ENCODE measurements at places on chromosomes 6 and 20. TPM values are rescaled to one million over a fixed set of nuclear protein-coding genes. Genes with fewer than 3 reads are reported as not detected.

DZANK1 gene
- 12.5 TPM for total RNA-seq

GNRH2 gene
- total RNA-seq, result 2.7 TPM

ADGB gene
- total RNA-seq, result 0.04 TPM

BTN2A1 gene
- 26.4 TPM for total RNA-seq

LST1 gene
- not detected for total RNA-seq

SLC17A3 gene
- total RNA-seq, result 0.58 TPM

HTR1E gene
- total RNA-seq, result not detected

HCK gene
- total RNA-seq, result not detected

RIMS1 gene
- 5.5 TPM for total RNA-seq

CPXM1 gene
- total RNA-seq, result 130 TPM

TNFRSF21 gene
- 49.7 TPM for total RNA-seq

KCNK5 gene
- total RNA-seq, result 2.3 TPM

PDE7B gene
- 0.07 TPM for total RNA-seq

CALHM5 gene
- 0.09 TPM for total RNA-seq

DNA sequence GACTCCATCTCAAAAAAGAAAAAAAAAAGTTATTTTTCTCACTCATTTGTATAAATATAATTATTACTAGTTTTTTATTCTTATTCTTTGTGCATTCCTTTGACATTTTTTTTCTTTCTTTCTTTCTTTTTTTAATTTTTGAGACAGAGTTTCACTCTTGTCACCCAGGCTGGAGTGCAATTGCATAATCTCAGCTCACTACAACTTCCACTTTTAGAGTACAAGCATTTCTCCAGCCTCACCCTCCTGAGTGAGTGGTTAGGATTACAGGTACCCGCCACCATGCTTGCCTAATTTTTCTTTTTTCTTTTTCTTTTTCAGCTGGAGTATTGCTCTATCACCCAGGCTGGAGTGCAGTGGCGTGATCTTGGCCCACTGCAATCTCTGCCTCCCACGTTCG, 51.4 kb upstream of the JARID2 start:
- H3K36me3 ChIP-seq, result no peaks in the 10 kb centered on the region
- H3K4me1 ChIP-seq, result no peaks in the 10 kb centered on the region
- H3K27me3 ChIP-seq, result no peaks in the 10 kb centered on the region
- H3K4me3 ChIP-seq, result no peak overlapping the region

- no peak overlapping the region for H3K4me3 ChIP-seq
- no peak overlapping the region for H3K27ac ChIP-seq
- peaks cover 2% of the 10 kb centered on the region for H3K27me3 ChIP-seq
These were observed 30.4 kb upstream of the AHI1 start for GRCh38 chr6:135527960-135528249.

- no peak overlapping the region for H3K27ac ChIP-seq
- peaks cover 2% of the 10 kb centered on the region for H3K4me1 ChIP-seq
- DNase-seq, result no peak
- H3K4me3 ChIP-seq, result no peak overlapping the region
- no peaks in the 10 kb centered on the region for H3K27me3 ChIP-seq
These were observed 47.8 kb downstream of the CEP43 start for GRCh38 chr6:167046861-167047495.

DNA sequence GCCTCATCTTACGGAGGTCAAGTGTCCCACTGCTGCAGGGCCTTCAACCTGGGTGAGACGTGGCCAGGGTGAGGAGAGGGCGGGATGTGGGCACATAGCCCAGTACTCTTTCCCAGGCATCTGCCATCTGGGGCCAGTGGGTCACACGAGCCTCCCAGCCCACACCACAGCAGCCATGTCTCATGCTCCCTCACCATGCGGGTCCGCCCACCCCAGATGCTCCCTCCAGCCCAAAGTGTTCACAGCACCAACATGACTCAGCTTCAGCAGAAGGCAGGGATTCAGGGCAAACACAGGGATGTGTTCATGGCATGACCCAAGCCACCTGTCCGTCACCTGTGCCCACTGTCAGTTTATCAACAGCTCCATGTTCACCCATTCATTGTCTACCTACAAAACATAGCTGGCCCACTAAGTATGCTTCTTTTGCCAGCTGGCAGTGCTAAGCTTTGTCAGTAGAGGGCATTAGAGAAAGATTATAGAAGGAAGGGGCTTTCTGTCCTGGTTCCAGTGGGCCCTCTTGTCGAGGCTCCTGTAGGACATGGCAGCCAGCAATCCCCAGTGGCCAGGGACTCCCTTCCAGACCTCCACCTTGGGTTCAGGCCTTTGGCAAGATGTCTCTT, 109.2 kb downstream of the FOXF2 start:
- no peak overlapping the region for H3K4me3 ChIP-seq
- H3K36me3 ChIP-seq, result no peaks in the 10 kb centered on the region
- DNase-seq, result no peak
- peaks cover 3% of the 10 kb centered on the region for H3K27me3 ChIP-seq

- H3K36me3 ChIP-seq, result no peaks in the 10 kb centered on the region
- H3K27ac ChIP-seq, result no peak overlapping the region
- H3K4me3 ChIP-seq, result no peak overlapping the region
- no peak for DNase-seq
These were observed 1097.8 kb downstream of the KIF16B start for GRCh38 chr20:15475483-15475882.

DNA sequence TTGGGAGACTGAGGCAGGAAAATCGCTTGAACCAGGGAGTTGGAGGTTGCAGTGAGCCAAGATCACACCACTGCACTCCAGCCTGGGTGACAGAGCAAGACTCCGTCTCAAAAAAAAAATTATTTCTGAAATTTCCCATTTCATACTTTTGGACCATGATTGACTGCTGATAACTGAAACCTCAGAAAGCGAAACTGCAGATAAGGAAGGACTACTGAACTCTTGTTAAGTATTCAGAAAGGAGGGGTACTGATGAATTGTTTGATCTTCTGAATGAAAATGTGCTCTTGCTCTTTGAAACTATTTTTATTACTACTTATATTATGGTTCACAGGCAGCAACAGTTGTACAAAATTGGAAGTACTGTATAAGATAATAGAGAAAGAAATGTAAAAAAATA, 69.0 kb downstream of the HDGFL1 start:
- H3K36me3 ChIP-seq, result no peaks in the 10 kb centered on the region
- DNase-seq, result no peak
- H3K27me3 ChIP-seq, result no peaks in the 10 kb centered on the region
- H3K4me3 ChIP-seq, result no peak overlapping the region
- no peak overlapping the region for H3K27ac ChIP-seq

GRCh38 chr20:6024768-6025167, 29.1 kb downstream of the LRRN4 start:
- no peaks in the 10 kb centered on the region for H3K4me1 ChIP-seq
- DNase-seq, result no peak
- H3K4me3 ChIP-seq, result no peak overlapping the region
- peaks cover 51% of the 10 kb centered on the region for H3K36me3 ChIP-seq
- H3K27ac ChIP-seq, result no peak overlapping the region

- H3K27ac ChIP-seq, result peak overlapping the region; percentile 80
- peaks cover 14% of the 10 kb centered on the region for H3K4me1 ChIP-seq
- H3K4me3 ChIP-seq, result peak overlapping the region; percentile 73
- DNase-seq, result peak; percentile 61
- peaks cover 18% of the 10 kb centered on the region for H3K36me3 ChIP-seq
- peaks cover 8% of the 10 kb centered on the region for H3K27me3 ChIP-seq
These were observed 756 bp upstream of the RBCK1 start for GRCh38 chr20:407133-407952.

DNA sequence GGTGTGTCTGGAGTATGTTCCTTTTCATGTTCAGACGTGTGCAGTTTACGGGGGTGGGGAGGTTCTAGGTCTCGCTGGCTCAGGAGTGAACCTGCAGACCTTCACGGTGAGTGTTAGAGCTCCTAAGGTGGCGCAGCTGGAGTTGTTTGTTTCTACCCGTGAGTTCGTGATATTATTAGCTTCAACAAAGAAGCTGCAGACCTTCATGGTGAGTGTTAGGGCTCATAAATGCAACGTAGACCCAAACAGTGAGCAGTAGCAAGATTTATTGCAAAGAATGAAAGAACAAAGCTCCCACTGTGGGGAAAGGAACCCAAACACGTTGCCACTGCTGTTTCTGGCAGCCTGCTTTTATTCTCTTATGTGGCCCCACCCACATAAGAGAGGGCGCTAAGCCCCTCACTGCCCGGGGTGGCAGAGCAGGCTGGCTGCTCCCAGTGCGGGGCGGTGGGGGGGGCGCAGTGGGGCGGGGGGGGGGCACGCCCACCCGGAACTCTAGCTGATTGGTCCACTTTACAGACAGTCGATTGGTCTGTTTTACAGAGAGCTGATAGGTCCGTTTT, 41.3 kb upstream of the GMPR start:
- peaks cover 7% of the 10 kb centered on the region for H3K27me3 ChIP-seq
- H3K36me3 ChIP-seq, result no peaks in the 10 kb centered on the region
- no peak overlapping the region for H3K27ac ChIP-seq

DNA sequence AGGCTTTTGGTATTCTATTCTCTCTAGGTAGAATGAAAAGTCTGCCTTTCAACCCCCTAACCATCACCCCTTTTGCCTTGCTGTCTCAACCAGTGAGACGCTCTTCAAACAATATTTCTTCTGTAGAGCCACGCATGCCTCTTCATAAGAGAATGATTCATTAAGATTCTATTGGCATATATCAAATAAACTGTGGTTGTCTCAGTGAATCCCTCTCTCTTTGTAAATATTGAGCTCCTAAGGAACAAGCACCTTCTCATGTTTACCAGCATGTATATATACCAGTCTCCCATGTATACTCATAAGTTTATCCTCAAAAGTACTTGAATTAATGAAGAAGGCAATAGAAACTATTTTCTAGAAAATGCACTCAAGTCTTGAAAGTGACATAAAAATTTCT, 90.6 kb downstream of the HAO1 start:
- DNase-seq, result no peak
- H3K27me3 ChIP-seq, result no peaks in the 10 kb centered on the region
- no peak overlapping the region for H3K4me3 ChIP-seq
- no peak overlapping the region for H3K27ac ChIP-seq

DNA sequence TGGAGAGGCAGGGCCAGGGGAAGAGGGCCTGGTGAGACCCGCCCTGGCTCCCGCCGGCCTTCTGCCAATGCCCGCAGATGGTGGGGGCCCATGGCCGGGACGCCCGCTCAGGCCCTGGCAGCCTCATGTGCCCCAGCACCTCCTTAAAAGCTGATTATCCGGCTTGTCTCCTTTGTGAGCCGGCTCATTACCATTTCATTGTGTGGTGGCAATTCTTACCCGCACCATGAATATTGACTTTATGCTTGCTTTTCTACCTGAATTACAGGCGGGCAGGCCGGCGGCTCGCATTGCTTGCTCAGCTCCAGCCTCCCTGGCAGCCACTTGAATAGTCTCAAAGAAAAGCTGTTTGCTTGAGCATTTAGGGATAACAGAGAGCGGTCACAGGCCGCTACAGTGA, 120.0 kb upstream of the JAG1 start:
- no peaks in the 10 kb centered on the region for H3K27me3 ChIP-seq
- peaks cover 46% of the 10 kb centered on the region for H3K4me1 ChIP-seq
- peak overlapping the region; percentile 82 for H3K27ac ChIP-seq
- no peak overlapping the region for H3K4me3 ChIP-seq
- H3K36me3 ChIP-seq, result no peaks in the 10 kb centered on the region

DNA sequence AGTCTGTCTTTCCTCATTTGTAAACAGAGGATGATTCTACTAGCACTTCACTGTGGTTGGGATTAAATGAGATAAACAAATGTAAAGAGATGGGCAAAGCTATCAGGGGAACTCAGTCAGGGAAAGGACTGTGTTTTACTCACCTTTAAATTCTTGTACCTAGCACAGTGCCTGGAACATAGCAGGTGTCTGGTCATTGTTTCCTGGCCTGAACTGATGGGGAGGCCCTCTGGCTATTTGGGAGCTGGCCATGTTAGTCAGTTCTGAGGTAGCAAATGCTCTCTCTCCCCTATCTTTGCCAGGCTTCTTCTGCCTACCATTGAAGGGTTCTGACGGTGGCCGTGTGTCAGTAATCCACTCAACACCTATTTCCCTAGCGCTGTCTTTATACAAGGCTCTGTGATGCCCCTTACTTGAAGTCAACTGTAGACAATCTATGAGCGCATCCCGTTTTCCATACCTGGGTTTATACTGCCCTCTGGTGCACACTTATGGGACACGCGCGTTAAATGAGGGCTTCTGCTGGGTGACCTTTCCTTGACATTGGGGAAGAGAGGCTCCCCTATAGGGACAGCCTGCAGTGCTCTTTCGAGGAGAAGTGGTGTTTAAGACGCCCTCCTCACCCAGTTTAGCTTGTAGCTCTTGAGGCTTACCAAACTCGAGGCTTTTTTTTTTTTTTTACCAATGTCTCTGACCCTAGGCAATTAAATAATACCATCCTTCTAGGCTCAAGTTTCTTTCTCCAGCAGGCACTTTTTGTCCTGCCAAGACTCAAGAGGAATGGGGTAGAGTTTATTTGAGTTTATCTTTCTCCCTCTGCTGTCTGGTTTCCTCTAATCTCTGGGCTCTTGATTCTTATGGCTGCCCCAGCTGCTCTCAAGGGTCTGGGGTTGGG, 4.0 kb upstream of the SPATS1 start:
- peaks cover 35% of the 10 kb centered on the region for H3K27me3 ChIP-seq
- peak; percentile 30 for DNase-seq
- no peak overlapping the region for H3K4me3 ChIP-seq
- H3K36me3 ChIP-seq, result no peaks in the 10 kb centered on the region

- H3K27ac ChIP-seq, result no peak overlapping the region
- peaks cover 71% of the 10 kb centered on the region for H3K27me3 ChIP-seq
- peaks cover 3% of the 10 kb centered on the region for H3K36me3 ChIP-seq
- no peak for DNase-seq
These were observed 729 bp downstream of the SMOC2 start for GRCh38 chr6:168441434-168442391.

GRCh38 chr6:106477790-106478189, 117.3 kb downstream of the CRYBG1 start:
- H3K27ac ChIP-seq, result no peak overlapping the region
- H3K4me3 ChIP-seq, result no peak overlapping the region
- no peaks in the 10 kb centered on the region for H3K36me3 ChIP-seq
- H3K4me1 ChIP-seq, result no peaks in the 10 kb centered on the region
- peaks cover 5% of the 10 kb centered on the region for H3K27me3 ChIP-seq

DNA sequence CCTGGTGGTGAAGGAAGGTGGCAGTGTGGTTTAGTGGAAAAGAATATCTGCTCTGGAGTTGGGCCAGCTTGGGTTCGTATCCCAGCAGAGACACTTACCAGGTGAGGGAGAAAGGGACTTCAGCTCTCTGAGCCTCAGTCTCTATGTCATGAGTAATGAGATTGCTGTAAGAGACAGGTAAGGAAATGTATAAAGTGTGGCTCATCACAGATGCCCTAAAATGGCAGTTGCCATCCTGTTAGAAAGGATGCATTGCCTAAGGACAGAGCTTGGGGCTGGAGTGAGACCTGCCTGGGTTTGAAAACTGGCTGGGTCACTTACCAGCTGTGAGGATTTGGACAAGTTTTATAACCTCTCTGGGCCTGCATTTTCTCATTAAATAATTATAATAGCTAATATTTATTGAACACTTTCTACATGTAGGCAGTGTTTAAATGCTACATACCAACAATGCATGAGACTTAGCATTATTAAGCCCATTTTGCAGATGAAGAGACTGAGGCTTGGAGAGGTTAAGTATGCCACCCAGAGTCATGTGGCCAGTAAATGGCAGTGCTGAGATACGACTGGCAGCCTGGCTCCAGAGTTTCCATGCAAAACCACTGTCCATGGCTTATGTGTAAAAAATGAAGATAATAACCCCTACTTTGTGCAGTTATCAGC, 157.0 kb downstream of the SOBP start:
- no peak overlapping the region for H3K27ac ChIP-seq
- DNase-seq, result no peak
- no peak overlapping the region for H3K4me3 ChIP-seq
- H3K4me1 ChIP-seq, result no peaks in the 10 kb centered on the region
- no peaks in the 10 kb centered on the region for H3K27me3 ChIP-seq
- H3K36me3 ChIP-seq, result peaks cover under 1% of the 10 kb centered on the region
